ENCODE measurements at places on chromosomes 13 and 19. TPM values are rescaled to one million over a fixed set of nuclear protein-coding genes. Genes with fewer than 3 reads are reported as not detected.

IZUMO2 gene
- total RNA-seq: not detected

SEMA6B gene
- 2.9 TPM for total RNA-seq

C19orf67 gene
- total RNA-seq: not detected

DNA sequence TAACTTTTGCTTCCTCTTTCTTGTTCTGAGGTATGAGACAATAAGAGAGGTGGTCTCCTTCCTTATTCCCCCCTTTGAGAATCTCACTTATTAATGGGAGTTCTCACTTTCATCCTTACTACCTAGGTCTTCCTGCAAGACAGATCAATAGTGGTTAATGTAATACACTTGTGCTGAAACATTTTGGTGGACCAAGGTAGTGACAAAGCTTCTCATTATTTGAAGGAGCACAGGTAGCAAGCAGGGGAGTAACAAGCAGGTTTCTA is 17.9 kb downstream of the ZNF700 start:
- no peak overlapping the region for H3K27ac ChIP-seq
- no peaks in the 10 kb centered on the region for H3K27me3 ChIP-seq
- no peaks in the 10 kb centered on the region for H3K4me1 ChIP-seq
- H3K36me3 ChIP-seq: no peaks in the 10 kb centered on the region
- DNase-seq: no peak
- H3K4me3 ChIP-seq: no peak overlapping the region

- H3K4me3 ChIP-seq: no peak overlapping the region
- H3K27me3 ChIP-seq: peaks cover 6% of the 10 kb centered on the region
- DNase-seq: no peak
- H3K36me3 ChIP-seq: no peaks in the 10 kb centered on the region
These were observed 149.9 kb upstream of the SOX1 start for GRCh38 chr13:111917086-111917485.

DNA sequence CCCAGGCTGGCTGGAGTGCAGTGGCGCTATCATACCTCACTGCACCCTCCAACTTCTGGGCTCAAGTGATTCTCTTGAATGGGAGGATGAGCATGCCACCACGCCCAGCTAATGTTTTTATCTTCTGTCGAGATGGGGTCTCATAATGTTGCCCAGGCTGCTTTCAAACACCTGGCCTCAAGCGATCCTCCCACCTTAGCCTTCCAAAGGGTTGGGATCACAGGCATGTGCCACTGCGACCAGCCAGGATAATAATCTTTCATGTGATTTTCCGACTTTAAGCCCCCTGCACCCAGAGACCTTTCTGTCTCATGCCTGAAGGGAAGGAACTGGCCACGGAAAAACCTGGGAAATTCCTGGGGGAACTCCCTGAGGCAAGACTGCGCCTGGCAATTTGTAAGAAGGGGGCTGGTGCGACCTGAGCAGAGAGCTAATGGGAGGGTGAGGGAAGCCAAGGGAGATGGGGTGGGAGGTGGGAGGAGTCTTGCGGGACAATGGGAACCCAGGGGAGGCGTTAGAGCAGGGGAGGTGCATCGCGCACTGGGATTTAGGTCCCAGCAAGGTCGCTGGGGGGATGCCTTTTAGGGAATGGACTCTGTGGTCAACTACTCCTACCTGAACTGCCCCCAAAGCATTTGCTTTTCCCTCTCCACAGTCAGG is 1.2 kb upstream of the CCDC124 start:
- H3K4me1 ChIP-seq: peaks cover 7% of the 10 kb centered on the region
- no peaks in the 10 kb centered on the region for H3K36me3 ChIP-seq
- DNase-seq: peak; percentile 53
- H3K4me3 ChIP-seq: peak overlapping the region; percentile 53
- no peak overlapping the region for H3K27ac ChIP-seq
- H3K27me3 ChIP-seq: no peaks in the 10 kb centered on the region

DNA sequence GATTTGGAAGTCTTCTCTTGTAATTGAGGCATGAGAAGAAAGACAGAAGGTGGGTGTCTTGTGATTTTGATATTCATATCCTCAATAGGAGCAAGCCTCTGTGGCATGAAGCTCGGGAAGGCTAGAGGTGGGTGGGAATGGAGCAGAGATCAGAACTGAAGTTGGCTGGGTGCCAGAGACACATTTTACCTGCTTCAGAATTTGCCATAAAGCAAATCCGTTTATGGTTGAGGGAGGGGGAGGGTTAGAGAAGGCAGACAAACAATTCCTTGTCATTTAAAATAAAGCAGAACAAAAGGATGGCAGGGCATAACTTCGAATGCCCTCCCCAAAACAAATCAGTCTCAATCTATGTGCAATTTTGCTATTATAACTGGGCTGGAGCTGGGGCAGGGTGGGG is 305.9 kb downstream of the KLF5 start:
- DNase-seq: peak; percentile 21
- peaks cover 5% of the 10 kb centered on the region for H3K4me1 ChIP-seq
- no peaks in the 10 kb centered on the region for H3K36me3 ChIP-seq
- H3K27me3 ChIP-seq: no peaks in the 10 kb centered on the region
- peak overlapping the region; percentile 52 for H3K27ac ChIP-seq
- no peak overlapping the region for H3K4me3 ChIP-seq

GRCh38 chr19:13441810-13442512 is 64.3 kb downstream of the CACNA1A start:
- H3K27me3 ChIP-seq: no peaks in the 10 kb centered on the region
- peak; percentile 75 for DNase-seq
- H3K36me3 ChIP-seq: no peaks in the 10 kb centered on the region
- no peak overlapping the region for H3K27ac ChIP-seq

LRRC4B gene
- total RNA-seq: 6.0 TPM

GRCh38 chr19:44643605-44644401 is at the start of gene PVR:
PVR (plus strand) TSS chr19:44643910; CDS start chr19:44644097, 187 bp downstream.
- peak within 1 kb of the TSS; percentile 66 for H3K4me3 ChIP-seq
- H3K27me3 ChIP-seq: no peaks in the 10 kb centered on the region
- peaks cover 27% of the 10 kb centered on the region for H3K4me1 ChIP-seq
- peak; percentile 93 for DNase-seq
- peak within 1 kb of the TSS; percentile 96 for H3K27ac ChIP-seq
- H3K36me3 ChIP-seq: no peaks in the 10 kb centered on the region

GRCh38 chr19:43362745-43363144 is 9.3 kb downstream of the CD177 start:
- no peaks in the 10 kb centered on the region for H3K36me3 ChIP-seq
- no peaks in the 10 kb centered on the region for H3K27me3 ChIP-seq
- DNase-seq: no peak
- no peak overlapping the region for H3K27ac ChIP-seq
- no peak overlapping the region for H3K4me3 ChIP-seq

DNA sequence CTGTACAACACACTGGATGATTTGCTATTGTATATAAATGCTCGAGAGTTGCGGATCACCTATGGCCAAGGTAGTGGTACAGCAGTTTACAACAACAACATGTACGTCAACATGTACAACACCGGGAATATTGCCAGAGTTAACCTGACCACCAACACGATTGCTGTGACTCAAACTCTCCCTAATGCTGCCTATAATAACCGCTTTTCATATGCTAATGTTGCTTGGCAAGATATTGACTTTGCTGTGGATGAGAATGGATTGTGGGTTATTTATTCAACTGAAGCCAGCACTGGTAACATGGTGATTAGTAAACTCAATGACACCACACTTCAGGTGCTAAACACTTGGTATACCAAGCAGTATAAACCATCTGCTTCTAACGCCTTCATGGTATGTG is 21.5 kb downstream of the OLFM4 start:
- DNase-seq: no peak
- H3K36me3 ChIP-seq: no peaks in the 10 kb centered on the region
- H3K4me1 ChIP-seq: no peaks in the 10 kb centered on the region
- no peak overlapping the region for H3K4me3 ChIP-seq
- no peak overlapping the region for H3K27ac ChIP-seq

STXBP2 gene
- 58.6 TPM for total RNA-seq

DNA sequence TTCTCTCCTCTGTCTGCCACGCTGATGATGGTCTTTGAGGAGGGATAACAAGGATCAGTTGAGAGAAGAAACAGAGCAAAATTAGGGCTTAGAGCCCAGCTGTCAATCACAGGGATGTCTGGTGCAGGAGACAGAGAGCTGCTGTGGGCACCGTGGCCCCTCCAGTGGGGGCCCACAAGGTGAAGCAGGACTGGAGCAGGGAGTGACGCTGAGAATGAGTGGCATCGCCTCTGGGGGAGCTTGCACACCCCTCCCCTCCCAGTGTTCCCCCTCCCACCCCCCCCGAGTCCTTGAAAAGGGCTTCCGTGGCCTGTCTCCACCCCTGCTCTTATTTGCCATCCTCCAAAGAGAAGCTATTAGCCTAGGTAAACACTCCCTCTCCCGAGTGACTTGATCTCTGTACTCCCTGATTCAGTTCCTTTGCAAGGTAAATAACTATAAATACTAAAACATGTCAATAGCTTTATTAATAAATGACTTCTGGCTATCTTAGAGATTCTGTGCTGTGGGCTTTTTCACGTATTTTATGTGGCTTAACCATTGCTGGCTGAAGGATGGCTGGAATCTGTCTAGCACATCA is 440.0 kb downstream of the ZNF536 start:
- H3K27ac ChIP-seq: no peak overlapping the region
- no peak overlapping the region for H3K4me3 ChIP-seq
- H3K4me1 ChIP-seq: no peaks in the 10 kb centered on the region
- no peaks in the 10 kb centered on the region for H3K27me3 ChIP-seq
- no peak for DNase-seq
- no peaks in the 10 kb centered on the region for H3K36me3 ChIP-seq

DNA sequence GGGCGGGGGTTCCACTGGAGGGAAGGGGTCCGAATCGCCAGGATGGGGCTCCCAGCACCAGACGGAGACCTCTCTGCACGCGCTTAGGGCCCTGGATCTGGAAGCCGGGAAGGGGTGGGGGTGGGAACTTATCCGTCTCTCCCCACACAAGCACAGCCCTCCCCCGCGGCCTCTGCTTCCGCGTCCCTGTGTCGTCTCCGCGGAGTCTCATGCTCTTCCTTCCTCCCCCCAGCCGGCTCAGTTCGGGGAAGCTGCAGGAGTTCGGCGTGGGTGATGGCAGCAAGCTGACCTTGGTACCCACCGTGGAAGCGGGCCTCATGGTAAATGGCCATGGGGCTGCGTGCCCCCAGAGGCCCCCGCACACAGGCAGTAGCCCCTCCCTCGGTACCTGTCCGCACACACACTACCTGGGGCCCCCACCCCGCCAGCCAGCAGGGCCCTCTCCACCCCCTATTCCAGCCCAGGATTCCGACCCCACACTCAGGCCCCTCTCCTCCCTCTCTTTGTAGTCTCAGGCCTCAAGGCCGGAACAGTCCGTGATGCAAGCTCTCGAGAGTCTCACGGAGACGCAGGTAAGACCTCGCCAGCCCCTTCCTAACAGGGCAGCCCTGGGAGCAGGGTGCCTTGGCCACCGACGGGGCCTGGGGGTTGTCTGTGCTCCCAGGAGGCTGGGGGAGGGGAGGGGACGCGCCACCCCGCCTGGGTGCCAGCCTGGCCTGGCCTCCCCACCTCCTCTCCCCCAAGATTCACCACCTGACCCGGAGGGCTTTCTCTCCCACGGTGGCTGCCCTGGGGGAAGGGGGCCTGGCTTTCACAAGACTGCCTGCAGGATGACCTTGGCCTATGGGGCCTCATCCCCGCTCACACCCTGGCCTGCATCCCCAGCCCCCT is 3.2 kb downstream of the MIDN start:
- peaks cover 36% of the 10 kb centered on the region for H3K4me1 ChIP-seq
- H3K4me3 ChIP-seq: peak overlapping the region; percentile 98
- DNase-seq: peak; percentile 84
- H3K27ac ChIP-seq: peak overlapping the region; percentile 98

- H3K36me3 ChIP-seq: no peaks in the 10 kb centered on the region
- H3K4me1 ChIP-seq: no peaks in the 10 kb centered on the region
- peaks cover 7% of the 10 kb centered on the region for H3K27me3 ChIP-seq
- no peak overlapping the region for H3K4me3 ChIP-seq
- H3K27ac ChIP-seq: no peak overlapping the region
- DNase-seq: no peak
These were observed 289.2 kb downstream of the TEX29 start for GRCh38 chr13:111609631-111610030.

GRCh38 chr13:51772781-51773180 is 31.2 kb downstream of the DHRS12 start:
- no peaks in the 10 kb centered on the region for H3K4me1 ChIP-seq
- no peaks in the 10 kb centered on the region for H3K27me3 ChIP-seq
- no peaks in the 10 kb centered on the region for H3K36me3 ChIP-seq
- no peak for DNase-seq
- no peak overlapping the region for H3K4me3 ChIP-seq

DNA sequence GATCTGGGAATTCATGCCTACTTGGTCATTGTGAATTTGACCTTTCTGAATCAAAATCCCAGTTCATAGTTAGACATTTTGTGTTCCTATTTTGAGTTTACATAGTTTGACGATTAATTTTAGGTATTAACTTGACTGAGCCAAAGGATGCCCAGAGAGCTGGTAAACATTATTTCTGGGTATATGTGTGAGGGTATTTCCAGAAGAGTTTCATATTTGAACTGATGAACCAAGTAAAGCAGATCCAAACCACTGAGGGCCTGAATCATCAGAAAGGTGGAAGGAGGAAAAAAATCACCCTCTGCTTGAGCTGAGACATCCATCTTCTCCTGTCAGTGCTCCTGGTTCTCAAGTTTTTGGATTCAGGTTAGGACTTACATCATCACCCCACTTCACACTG is 116.6 kb downstream of the CYSLTR2 start:
- no peaks in the 10 kb centered on the region for H3K4me1 ChIP-seq
- H3K36me3 ChIP-seq: no peaks in the 10 kb centered on the region
- H3K27ac ChIP-seq: no peak overlapping the region
- no peak overlapping the region for H3K4me3 ChIP-seq
- no peak for DNase-seq
- H3K27me3 ChIP-seq: no peaks in the 10 kb centered on the region

KLK15 gene
- not detected for total RNA-seq

DNA sequence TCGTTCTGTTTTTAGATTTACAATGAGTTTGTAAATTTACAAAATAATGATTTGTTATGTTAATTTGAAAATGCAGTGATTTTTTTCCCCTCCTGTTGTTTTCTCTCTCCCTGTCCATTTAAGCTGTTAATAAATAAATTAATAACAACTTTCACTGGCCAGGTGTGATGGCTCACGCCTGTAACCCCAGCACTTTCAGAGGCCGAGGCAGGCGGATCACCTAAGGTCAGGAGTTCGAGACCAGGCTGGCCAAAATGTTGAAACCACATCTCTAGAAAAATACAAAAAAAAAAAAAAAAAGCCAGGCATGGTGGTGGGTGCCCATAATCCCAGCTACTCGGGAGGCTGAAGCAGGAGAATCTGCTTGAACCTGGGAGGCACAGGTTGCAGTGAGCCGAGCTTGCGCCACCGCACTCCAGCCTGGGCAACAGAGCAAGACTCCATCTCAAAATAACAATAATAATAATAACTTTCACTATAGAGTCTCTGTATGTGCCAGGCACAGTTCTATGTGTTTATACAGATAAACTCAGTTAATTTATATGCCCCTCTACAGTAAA is 229.2 kb upstream of the ARGLU1 start:
- peaks cover 18% of the 10 kb centered on the region for H3K27me3 ChIP-seq
- no peaks in the 10 kb centered on the region for H3K4me1 ChIP-seq
- no peak overlapping the region for H3K27ac ChIP-seq
- H3K4me3 ChIP-seq: no peak overlapping the region
- no peak for DNase-seq

- DNase-seq: no peak
- no peaks in the 10 kb centered on the region for H3K27me3 ChIP-seq
These were observed 101.7 kb upstream of the MCF2L start for GRCh38 chr13:112867301-112867711.

All from hepatocyte (in vitro differentiated cells).